ENCODE measurements at places on chromosomes 1 and 21.

DNA sequence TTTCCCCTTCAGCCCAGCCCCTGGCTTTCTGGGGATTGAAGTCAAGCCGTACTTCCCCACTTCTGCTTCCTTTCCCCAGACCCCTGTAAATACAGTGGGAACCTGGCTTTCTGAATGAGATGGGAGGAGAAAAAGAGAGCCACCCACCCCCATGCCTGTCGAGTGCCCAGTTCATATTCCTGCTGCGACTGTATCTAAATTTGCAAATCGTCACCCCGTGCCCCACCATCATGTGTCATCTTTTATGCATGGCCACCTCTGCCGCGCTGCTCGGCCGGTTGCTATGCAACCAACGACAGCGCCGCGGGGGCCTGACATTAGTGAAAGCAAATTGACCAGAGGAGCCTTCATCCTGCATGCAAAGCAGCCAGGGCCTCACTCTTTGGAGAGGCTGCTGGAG is 143.0 kb downstream of the ELAVL4 start:
- no peak for DNase-seq

DNA sequence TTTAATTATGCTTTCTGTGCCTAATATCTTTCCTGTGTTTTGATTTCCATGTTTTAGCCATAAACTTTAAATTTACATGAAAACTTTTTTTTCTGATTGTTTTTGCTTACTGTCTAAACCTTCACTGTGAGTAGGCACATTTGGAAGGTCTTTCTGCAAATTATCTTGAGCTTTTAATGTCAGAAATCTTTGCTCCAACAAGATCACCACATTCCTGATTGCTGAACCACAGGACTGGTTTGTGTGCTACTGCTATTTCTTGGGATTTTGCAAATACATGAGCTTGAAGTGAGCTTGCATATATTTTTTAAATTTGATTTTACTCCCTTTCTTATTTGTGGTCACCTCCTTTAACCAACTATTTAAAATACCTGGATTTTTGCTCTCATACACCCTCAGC is 61.3 kb downstream of the PTBP2 start:
- no peak for DNase-seq

DNA sequence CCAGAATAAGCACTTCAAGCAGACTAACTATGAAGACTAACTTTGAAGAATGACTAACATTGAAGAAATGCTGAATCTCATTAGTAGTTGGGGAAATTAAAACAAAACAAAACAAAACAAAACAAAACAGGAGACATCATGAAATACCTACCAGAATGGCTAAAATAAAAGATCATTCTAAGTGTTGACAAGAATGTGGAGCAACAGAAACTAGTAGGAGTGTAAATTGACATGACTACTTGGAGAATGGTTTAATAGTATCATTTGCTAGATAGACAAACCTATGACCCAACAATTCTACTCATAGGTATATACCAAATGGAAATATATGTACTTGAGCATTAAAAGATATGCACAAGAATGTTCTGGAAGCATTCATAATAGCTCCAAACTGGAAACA is 18.9 kb upstream of the ZFP69B start:
- DNase-seq: no peak

GRCh38 chr1:160091666-160092223 is 6.7 kb downstream of the IGSF8 start:
- DNase-seq: no peak

DNA sequence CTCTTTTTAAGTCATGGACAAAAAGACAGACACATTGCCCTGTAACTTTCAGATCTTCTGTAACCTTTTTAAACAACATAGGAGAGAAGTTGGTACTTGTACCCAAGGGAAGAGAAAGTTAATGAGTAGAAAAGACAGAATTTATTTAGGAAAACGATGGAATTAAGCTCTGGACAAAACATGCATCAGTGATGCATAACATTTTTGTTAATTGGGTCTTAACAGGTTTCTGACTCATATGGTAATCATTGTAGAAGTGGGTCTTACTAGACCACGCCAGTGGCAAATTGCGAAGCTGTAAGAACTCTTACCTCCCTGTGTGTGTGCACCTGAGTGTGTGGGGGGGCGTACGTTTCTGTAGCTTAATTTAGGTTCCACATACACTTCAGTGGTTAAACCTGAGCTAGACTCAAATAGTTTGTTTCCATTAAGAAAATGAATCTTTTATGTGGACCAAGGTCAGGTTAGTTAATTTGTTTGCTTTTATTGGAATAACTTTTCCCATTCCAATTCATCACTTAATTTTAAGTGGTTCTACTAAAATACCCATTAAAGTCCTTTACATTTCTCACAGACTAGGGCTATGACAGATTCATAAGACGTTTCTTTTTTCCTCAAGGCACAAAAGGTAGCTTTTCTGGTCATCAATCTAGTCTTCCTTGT is 48.1 kb downstream of the NFIA start:
- no peak for DNase-seq

GRCh38 chr1:216223486-216223885 is 199.8 kb downstream of the USH2A start:
- no peak for DNase-seq

DNA sequence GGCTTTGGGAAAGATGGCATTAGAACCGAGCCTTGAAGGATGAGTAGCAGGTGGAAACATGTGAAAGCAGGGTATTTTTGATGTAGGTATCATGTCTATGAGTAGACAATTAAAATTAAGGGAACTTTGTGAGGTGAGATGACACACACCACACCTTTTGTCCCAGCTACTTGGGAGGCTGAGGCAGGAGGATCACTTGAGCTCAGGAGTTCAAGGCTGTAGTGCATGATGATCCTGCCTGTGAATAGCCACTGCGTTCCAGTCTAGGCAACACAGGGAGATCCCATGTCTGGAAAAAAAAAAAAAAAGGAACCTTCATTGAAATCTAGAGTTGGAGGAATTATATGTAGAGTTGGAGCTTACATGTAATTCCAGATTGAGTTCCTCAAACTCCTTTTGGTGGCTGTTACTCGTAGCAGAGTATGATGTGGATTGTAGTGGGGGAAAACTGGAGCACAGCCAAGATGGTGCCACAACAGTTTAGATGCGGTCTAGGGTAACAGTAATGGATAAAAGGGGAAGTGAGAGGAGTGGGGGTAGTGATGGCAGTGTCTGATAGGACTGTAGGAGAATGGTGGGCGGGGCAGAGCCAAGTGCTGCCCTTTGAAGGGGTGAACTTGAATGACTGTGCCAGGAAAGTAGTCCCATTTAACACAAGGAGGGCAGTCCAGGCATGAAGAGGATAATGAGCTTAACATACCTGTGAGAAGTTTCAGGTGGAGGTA is 17.4 kb downstream of the AK4 start:
- DNase-seq: no peak

DNA sequence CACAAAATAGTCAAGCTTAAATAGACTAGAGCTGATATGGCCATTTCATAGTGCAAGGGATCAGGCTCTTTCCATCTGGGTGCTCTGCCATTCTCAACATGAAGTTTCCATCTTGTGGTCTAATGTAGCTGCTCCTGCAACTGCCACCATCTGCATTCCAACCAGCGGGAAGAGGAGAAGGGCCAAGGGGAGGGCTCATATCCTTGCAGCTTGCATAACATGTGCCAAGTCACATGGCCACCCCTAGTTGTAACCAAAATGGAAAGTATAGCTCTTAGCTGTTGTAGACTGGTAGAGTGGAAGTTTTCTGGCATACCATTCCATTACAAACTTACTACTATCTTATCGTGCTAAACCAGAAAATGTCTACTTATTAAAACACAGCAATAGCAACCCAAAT is 38.9 kb upstream of the IVNS1ABP start:
- no peak for DNase-seq

DNA sequence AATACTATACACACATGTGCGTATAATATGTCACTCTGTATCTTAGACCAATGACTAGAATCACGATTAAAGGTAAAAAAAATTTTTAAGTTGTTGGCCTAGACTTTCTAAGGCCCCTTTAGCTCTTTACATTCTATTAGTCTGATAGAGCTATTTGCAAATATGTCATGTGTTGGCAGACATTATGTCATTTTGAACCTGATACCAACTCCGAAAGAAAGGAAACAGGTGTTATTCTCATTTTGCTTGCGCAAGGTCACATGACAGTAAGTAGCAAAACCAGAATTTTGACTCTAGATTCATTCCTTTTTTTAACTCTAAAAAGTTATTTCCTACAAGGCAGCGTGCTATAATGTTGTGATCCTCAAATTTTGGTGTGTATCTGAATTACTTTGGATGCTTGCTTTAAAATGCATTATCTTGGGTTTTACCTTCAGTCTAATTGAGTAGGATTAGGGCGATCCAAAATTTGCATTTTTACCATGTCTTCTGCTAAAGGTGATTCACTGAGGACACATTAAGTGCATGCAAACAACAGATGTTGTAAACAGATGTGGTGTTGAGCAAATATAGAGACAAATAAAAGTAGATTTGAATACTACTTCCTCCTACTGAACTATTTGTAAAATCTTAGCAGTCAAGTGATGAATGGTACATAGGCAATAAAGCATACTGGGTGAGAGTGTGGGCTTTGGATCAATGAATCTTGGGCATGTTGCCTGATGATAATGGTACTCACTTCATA is 63.5 kb upstream of the KIAA1614 start:
- DNase-seq: no peak

GRCh38 chr1:65630855-65631254 is 161.8 kb upstream of the PDE4B start:
- no peak for DNase-seq

DNA sequence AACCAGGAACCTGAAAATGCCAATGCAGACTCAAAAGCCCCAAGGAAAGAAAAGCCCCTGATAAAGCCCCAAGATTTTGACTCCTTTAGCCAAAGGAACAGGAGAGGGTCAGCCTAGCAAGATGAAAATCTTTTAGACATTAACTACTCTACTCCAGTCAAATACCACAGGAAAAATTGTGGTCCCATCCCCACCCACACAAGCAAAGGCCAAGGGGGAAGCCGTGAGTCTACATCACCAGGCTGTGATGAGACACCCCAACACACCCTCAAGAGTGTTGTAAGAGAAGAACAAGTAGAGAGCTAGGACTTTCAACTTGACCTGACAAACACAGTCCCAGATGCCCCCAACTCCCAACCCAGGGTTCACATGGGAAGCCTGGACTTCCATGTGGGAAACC is 192.8 kb upstream of the NR5A2 start:
- no peak for DNase-seq

- DNase-seq: no peak
Measured at GRCh38 chr21:17597680-17598079, 15.0 kb downstream of the BTG3 start.

DNA sequence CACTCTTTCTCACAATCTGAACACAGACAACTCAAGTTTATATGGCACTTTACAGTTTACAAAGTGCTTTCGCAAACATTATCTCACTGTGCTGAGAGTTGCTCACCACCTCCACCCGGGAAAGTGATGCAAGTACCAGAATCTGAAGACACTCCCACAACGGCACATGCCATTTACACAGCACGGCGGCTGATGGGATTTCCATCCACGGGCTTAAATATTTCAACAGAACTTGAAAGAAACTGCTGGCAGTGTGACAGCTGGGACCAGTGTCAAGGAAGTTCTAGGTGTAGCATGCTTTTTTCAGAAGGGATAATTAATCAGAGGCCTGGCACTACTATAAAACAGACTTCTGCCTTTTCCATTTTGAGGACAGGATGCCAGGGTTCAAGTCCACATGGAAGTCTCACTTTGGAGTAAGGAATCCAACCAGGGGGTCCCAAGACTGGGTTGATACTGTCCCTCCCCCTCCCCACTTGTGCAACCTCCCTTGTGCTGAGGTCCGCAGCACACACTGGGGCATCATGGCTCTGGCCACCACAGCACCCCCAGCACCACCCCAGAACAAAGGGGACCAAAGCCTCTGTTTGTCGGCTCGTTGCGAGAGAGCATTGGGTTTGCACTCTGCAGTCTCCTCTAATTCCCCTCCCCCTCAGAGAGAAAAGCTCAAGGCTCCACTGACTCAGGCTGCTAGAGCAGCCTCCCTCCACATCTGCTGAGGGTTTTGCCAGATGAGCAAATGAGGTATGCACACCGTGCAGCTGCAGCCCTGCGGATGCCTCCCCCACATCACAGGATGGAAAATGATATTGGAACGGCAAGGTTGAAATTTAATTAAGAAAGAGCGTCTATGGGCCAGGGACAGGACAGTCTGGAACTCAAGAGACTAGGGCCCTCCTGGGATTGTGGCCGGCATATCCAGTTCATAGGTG is 154.9 kb downstream of the TGFBR3 start:
- DNase-seq: no peak

DNA sequence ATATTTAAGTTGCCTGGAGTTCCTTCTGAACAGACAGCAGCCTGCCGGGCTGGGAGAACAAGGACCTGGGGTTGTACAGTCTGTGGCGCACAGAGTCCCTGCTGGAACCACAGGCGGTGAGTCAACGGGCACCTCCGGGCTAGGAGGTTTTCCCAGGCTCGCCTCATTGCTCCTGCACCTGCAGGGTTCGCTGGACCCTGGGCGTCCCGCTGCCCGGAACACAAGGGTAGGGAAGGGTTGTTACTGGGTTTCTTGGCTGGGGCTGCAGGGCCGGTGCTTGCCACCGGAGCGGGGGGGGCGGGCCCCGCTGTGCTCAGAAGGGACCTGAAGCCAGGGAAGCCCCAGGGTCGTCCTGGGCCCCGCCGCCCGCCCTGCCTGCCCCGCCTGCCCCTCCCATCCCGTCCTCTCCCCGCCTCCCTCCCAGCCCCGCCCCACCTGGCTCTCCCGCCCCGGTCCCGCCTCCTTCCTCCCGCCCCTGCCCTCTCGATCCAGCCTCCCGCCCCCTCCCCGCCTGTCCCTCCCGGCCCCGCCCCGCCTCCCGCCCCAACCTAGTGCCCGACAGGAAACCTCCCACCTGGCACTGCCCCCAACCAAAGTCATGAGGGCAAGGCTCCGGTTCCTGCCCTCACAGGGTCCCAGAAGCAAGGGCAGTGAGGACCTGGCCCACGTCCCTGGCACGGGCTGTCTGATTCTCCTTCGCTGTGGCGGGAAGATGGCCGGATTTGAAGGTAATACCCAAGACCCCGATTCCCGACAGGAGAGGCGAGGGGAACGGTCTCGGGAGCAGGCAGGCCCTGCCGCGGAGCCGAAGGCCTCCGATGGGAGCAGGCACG is 6.8 kb downstream of the JMJD4 start:
- DNase-seq: peak; percentile 72

DNA sequence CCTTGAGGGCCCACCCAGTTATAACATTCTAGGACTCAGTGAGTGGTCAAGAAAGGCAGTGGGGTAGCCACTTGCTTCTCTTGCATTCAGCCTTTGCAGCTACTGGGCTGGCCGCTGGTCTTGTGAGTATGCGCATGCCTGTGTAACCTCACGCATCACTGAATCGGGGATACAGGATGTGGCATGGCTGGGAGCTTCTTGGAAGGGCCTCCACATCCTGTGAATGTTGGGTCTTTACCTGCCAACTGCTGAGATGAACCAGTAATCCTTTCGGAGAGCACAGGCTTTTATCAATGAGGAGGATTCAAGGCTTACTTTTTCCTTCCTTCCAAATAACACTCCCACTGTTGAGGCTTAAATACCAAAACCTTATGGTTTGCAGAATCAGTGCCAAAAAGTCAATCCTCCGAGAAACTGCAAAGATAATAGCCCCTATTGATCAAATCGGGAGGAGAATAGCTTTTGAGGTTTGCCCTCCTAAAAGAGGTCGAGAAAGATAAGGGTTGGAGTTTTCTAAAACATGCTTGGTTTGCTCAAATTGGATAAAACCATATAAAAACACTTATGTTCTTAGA is 198.9 kb upstream of the UBE2U start:
- DNase-seq: no peak

GRCh38 chr1:185539277-185539943 is 194.8 kb upstream of the HMCN1 start:
- no peak for DNase-seq
